ENCODE measurements at places on chromosomes 4 and X.
A peak's percentile ranks its signal among the peaks of the same experiment; 100 is the strongest.

DNA sequence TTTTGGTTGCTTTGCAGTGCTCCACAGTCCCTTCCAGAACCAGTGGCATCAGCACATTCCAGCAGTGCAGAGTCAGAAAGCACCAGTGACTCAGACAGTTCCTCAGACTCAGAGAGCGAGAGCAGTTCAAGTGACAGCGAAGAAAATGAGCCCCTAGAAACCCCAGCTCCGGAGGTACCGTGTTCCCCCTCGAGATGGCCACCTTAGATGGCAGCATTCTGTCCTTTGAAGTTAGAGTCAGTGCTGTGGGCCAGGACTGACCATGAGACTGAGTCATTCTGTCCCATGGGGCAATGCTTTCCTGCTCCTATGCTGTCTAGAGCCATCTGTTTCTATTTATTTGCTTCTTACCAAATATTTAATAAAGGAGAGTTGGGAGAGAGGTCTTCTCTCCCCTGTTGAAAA is 112.3 kb downstream of the KLHL8 start:
- H3K27ac ChIP-seq = peak overlapping the region; percentile 96
- DNase-seq = no peak
- no peak overlapping the region for H3K4me3 ChIP-seq
- peaks cover 26% of the 10 kb centered on the region for H3K4me1 ChIP-seq

- H3K4me1 ChIP-seq = no peaks in the 10 kb centered on the region
- DNase-seq = no peak
- H3K4me3 ChIP-seq = no peak overlapping the region
- peaks cover 3% of the 10 kb centered on the region for H3K27me3 ChIP-seq
- no peak overlapping the region for H3K27ac ChIP-seq
Observed at GRCh38 chr4:14083150-14083549, 455.6 kb upstream of the BOD1L1 start.

DNA sequence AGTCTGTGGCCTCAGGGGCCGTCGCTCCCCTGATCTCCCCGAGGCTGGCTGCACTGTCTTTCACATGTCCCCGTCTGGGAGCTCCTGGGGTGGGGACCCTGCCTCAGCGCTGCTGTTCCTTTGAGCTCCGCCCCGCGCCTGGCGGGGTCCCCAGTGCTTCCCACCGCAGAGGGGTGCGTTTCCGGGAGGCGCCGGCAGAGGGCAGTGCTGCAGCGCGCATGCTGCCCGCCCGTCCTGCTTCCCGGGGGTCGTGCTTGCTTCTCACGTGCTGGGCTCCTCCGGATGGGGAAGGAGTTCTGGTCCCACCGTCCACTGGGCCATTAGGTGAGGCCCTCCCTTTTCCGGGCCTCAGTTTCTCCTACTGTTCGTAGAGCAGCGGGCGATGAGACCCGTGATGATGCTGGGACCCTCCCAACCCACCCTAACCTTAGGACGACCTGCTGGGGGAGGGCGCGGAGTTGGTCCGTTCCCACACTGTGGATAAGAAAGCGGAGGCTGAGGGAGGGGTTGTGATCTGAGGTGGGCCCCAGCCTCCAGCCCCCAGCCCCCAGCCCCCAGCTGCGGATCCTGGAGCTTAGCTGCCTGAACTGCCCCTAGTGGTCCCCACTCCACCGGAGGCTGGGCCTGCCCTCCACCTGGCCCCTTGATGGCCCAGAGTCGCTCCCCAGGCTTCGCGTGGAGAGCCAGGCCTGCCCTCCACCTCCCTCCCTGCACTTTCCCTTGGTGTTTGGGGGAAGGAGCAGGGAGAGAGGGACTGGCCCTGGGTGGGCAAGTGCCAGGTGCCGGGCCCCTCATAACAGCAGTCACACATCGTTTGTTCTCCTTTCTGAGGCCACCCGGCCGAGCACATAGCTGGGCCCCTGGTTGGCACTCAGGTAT is 15.3 kb downstream of the CPZ start:
- no peaks in the 10 kb centered on the region for H3K36me3 ChIP-seq
- peaks cover 23% of the 10 kb centered on the region for H3K27me3 ChIP-seq
- H3K4me3 ChIP-seq = no peak overlapping the region

GRCh38 chrX:153934762-153935325 is at the start of gene NAA10:
NAA10 (minus strand) TSS chrX:153935037; CDS start chrX:153934904, 133 bp downstream.
- peak within 1 kb of the TSS; percentile 82 for H3K4me3 ChIP-seq
- no peak within 1 kb of the TSS for H3K27ac ChIP-seq
- peaks cover 13% of the 10 kb centered on the region for H3K36me3 ChIP-seq
- DNase-seq = peak; percentile 73
- peaks cover 5% of the 10 kb centered on the region for H3K27me3 ChIP-seq
- H3K4me1 ChIP-seq = peaks cover 15% of the 10 kb centered on the region

- peak overlapping the region; percentile 60 for H3K27ac ChIP-seq
- H3K27me3 ChIP-seq = peaks cover 3% of the 10 kb centered on the region
- peaks cover 50% of the 10 kb centered on the region for H3K4me1 ChIP-seq
- peaks cover 79% of the 10 kb centered on the region for H3K36me3 ChIP-seq
Observed at GRCh38 chrX:112820364-112821268, 20.0 kb downstream of the AMOT start.

- H3K4me3 ChIP-seq = peak overlapping the region; percentile 78
- DNase-seq = peak; percentile 32
- peaks cover 65% of the 10 kb centered on the region for H3K27me3 ChIP-seq
- no peaks in the 10 kb centered on the region for H3K36me3 ChIP-seq
Observed at GRCh38 chrX:150363561-150364346, 637 bp downstream of the MAMLD1 start.

GRCh38 chr4:154741131-154741665 is 2.6 kb upstream of the LRAT start:
- DNase-seq = no peak
- peaks cover 77% of the 10 kb centered on the region for H3K27me3 ChIP-seq
- no peak overlapping the region for H3K27ac ChIP-seq
- peaks cover 34% of the 10 kb centered on the region for H3K4me1 ChIP-seq

- peaks cover 5% of the 10 kb centered on the region for H3K27me3 ChIP-seq
- H3K36me3 ChIP-seq = peaks cover 5% of the 10 kb centered on the region
- DNase-seq = no peak
- no peaks in the 10 kb centered on the region for H3K4me1 ChIP-seq
Observed at GRCh38 chr4:153969542-153969941, 180.7 kb upstream of the SFRP2 start.

DNA sequence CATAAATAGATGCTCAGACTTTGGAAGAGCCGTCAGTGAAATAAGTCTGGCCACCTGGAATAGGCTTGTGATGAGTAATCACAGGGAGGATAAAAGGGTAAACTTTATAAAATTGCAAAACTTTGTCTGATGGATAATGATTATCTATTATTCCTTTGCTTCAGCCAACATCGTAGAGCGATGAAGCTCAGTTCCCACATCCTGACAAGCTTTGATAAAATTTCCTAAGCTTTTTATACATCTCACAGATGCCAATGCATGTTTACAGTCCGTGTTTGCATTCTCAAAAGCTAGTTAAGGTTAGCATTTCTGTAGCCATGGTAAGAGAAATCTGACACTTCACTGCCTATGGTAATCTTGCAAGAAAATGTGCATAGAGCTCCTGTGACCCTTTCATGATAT is 15.4 kb upstream of the UGDH start:
- no peak overlapping the region for H3K27ac ChIP-seq
- peaks cover 39% of the 10 kb centered on the region for H3K36me3 ChIP-seq
- no peak for DNase-seq

DNA sequence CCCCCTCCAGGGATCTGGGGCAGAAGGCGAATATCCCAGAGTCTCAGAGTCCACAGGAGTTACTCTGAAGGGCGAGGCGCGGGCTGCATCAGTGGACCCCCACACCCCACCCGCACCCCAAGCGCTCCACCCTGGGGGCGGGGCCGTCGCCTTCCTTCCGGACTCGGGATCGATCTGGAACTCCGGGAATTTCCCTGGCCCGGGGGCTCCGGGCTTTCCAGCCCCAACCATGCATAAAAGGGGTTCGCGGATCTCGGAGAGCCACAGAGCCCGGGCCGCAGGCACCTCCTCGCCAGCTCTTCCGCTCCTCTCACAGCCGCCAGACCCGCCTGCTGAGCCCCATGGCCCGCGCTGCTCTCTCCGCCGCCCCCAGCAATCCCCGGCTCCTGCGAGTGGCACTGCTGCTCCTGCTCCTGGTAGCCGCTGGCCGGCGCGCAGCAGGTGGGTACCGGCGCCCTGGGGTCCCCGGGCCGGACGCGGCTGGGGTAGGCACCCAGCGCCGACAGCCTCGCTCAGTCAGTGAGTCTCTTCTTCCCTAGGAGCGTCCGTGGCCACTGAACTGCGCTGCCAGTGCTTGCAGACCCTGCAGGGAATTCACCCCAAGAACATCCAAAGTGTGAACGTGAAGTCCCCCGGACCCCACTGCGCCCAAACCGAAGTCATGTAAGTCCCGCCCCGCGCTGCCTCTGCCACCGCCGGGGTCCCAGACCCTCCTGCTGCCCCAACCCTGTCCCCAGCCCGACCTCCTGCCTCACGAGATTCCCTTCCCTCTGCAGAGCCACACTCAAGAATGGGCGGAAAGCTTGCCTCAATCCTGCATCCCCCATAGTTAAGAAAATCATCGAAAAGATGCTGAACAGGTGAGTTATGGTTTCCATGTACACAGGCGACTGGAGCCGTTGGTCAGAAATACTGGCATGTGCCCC is at the start of gene CXCL1:
Gene CXCL1 (plus strand): TSS at position 264 of the 926 bp plus-strand sequence. CDS start 78 bp downstream, at position 342.
- H3K4me3 ChIP-seq = peak within 1 kb of the TSS; percentile 83
- peaks cover 65% of the 10 kb centered on the region for H3K27me3 ChIP-seq
- H3K27ac ChIP-seq = no peak within 1 kb of the TSS
- H3K4me1 ChIP-seq = peaks cover 9% of the 10 kb centered on the region

GRCh38 chrX:23387550-23388184 is 53.0 kb downstream of the PTCHD1 start:
- peaks cover 57% of the 10 kb centered on the region for H3K4me1 ChIP-seq
- H3K4me3 ChIP-seq = no peak overlapping the region
- no peaks in the 10 kb centered on the region for H3K27me3 ChIP-seq
- H3K27ac ChIP-seq = peak overlapping the region; percentile 5
- no peaks in the 10 kb centered on the region for H3K36me3 ChIP-seq

- no peak overlapping the region for H3K4me3 ChIP-seq
- H3K27me3 ChIP-seq = no peaks in the 10 kb centered on the region
- no peak for DNase-seq
- H3K36me3 ChIP-seq = no peaks in the 10 kb centered on the region
- H3K27ac ChIP-seq = peak overlapping the region; percentile 4
Observed at GRCh38 chr4:181959121-181959520, 284.1 kb upstream of the TENM3 start.

DNA sequence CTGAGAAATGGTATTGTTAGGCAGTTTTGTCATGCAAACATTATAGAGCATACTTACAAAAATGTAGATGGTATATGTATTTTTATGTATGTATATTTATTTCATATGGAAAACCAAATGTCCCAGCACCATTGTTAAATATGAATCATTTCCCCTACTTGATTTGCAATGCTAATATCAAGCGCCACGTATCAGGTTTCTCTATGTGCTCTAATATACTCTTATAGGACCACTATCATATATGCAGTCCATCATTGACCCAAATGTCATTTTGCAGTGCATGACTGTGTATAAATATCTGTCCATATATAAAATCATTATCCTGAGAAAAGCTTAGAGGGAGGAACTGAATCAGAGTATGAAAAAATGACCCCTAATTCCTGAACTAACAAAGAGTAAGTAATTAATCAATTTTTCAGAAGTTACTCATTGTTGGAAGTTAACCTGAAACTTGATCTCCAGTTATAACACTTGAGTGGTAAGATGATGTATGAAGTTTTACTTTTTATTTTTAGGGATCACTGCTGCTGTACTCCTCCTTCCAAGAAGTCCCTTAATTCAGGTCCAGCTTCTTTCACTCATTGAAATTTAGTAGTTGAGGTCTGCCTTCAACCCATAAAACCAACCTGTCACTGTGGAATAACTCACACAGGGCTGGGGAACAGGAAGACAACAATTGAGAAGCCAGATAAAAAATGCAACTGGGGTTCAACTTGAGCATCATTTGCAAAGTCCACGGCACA is 134.8 kb upstream of the LDB2 start:
- H3K36me3 ChIP-seq = peaks cover 9% of the 10 kb centered on the region
- H3K4me1 ChIP-seq = peaks cover 21% of the 10 kb centered on the region
- no peaks in the 10 kb centered on the region for H3K27me3 ChIP-seq
- DNase-seq = no peak
- H3K27ac ChIP-seq = no peak overlapping the region

DNA sequence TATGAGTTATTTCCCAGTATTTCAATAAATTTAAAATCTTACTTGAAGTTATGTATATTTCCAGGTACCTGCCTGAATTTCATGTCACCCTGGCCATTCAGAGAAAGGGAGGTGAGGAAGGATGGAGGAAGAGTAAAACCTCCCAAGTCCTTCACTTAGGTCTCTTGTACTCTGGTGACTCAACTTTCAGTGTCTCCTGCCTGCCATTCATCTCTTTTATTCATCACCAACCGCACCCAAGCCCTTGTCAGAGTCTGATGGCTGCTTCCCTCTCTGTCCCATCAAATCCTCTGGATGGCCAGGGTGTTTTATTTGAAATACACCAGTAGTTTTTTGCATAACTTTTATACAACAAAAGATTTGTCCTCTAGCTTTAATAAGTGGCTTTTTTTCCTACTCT is 17.8 kb downstream of the TMPRSS11E start:
- peak overlapping the region; percentile 8 for H3K27ac ChIP-seq
- DNase-seq = no peak
- H3K4me3 ChIP-seq = no peak overlapping the region
- H3K4me1 ChIP-seq = peaks cover 9% of the 10 kb centered on the region
- no peaks in the 10 kb centered on the region for H3K36me3 ChIP-seq
- no peaks in the 10 kb centered on the region for H3K27me3 ChIP-seq
